Activated CD4-positive, alpha-beta T cell treated with anti-CD3 and anti-CD28 coated beads for 1 hour (primary cell): ENCODE measurements at places on chromosomes 4 and X.

GRCh38 chrX:152637649-152638442, at the start of gene GABRQ:
GABRQ (plus strand) TSS chrX:152637895; CDS start chrX:152638203, 308 bp downstream.
- DNase-seq: no peak

- no peak for DNase-seq
Observed at GRCh38 chrX:15515931-15516330, 15.3 kb downstream of the BMX start.

DNA sequence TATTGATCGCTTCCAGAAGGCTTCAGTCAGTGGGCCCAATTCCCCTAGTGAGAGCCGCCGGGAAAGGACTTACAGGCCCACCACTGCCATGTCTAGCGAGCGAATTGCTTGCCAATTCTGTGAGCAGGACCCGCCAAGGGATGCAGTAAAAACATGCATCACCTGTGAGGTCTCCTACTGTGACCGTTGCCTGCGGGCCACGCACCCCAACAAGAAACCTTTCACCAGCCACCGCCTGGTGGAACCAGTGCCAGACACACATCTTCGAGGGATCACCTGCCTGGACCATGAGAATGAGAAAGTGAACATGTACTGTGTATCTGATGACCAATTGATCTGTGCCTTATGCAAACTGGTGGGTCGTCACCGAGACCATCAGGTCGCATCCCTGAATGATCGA, 15.3 kb downstream of the MID2 start:
- DNase-seq: no peak

GRCh38 chr4:128292349-128292748, 4.7 kb upstream of the PGRMC2 start:
- DNase-seq: no peak

GRCh38 chr4:43587758-43588157, 695.2 kb downstream of the GRXCR1 start:
- no peak for DNase-seq

- no peak for DNase-seq
Observed at GRCh38 chr4:46967631-46968030, 25.8 kb downstream of the GABRA4 start.

DNA sequence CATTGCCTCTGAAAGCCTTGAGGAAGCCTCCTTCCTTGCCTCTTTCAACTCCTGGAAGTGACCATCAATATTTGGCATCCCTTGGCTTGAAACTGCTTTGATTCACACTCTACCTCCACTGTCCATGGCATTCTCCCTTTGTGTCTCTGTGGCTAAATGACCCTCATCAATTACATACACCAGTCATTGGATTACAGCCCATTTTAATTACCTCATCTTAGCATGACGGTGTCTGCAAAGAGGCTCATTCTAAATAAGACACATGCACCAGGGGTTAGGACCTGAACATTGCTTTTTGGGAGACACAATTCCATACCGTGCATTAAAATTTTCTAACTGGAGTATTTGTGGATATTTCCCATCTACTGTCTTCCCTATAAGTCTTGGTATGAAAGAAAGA, 60.7 kb upstream of the FAM9A start:
- DNase-seq: no peak

DNA sequence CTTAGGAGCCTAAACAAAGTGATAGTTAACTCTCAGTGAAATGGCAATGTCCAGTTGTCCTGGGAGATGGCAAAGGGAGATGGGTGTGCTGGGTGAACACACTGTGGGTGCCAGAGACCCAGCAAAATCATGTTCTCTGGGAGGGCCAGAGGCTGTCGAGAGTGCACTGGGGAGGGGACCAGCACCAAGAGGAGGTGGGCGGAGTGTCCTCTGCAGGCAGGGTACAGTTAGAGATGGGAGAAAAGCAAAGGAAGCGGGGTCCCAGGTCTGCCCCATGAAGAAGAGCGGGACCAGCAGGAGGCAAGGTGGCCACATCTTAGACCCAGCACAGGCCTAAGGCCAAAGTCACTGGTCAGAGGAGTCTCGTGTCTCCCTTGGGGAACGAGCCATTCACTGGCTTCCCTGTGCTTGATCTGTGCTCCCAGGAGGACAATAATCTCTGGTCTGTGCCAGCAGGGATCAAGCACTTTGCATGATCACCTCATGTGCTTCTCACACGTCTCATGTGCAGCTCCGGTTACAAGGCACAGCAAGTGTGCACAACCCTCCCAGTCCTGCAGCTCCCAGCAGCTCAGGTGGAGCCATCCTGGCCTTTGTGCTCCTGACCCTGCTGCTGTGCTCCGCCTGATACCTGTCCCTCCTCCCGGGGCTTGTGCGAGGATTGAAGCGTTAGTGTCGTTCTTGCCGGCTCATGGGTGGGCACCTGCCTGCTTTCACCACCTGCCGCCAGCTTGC, 100.9 kb downstream of the FAM53A start:
- no peak for DNase-seq

DNA sequence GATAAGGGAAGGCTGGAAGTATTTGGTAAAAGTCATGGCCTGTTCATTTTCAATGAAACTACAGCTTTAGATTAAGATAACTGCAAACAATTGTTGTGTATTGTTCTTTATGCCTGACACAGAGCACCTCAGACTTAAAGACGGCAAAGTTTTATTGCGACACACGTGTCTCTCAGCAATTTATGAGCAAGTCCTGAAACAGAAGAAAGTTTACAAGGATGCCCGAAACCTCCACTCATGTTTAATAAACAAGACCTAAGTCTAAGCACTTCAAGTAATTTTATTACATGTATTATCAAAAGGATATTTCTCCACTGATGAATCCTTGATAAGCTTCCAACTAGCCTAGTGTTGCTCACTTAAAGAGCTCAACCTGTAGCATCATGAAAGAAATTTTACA, 51.0 kb downstream of the DHX15 start:
- no peak for DNase-seq

DNA sequence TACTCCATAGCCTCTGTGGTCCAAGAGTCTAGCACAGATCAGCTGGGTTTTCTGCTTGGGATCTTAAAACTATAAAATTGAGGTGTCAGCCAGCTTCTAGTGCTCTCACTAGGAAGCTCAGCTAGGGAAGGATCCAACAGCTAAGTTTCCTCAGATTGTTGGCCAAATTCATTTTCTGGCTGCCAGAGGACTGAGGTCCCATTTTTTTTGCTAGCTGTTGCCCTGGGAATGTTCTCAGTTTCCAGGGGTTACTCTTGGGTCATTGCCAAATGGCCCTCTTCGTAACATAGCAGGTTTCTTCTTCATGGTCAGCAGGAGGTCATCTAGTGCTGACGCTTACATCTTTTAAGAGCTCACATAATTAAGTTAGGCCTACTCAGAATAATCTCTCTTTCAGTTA, 2178.2 kb downstream of the ARAP2 start:
- no peak for DNase-seq

GRCh38 chr4:138669479-138670315, 345.9 kb upstream of the NOCT start:
- DNase-seq: no peak

DNA sequence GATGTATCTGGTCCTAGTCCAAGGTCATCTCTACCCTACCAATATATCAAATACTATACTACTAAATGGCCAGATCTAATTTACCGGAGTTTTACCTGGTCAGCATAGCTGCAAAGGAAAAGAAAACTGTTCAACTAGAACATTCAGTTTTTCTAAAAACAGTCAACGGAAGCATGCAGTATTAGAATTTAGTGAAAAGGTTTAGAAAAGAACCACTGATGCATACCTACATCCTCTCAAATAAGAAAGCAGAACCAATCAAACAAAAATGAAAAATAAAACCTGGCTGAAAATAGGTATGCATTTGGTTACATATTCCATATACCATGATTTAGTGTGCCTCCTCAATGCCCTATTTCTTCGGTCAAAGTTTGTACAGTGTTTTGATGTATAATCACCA, 140.0 kb downstream of the CHM start:
- DNase-seq: no peak

DNA sequence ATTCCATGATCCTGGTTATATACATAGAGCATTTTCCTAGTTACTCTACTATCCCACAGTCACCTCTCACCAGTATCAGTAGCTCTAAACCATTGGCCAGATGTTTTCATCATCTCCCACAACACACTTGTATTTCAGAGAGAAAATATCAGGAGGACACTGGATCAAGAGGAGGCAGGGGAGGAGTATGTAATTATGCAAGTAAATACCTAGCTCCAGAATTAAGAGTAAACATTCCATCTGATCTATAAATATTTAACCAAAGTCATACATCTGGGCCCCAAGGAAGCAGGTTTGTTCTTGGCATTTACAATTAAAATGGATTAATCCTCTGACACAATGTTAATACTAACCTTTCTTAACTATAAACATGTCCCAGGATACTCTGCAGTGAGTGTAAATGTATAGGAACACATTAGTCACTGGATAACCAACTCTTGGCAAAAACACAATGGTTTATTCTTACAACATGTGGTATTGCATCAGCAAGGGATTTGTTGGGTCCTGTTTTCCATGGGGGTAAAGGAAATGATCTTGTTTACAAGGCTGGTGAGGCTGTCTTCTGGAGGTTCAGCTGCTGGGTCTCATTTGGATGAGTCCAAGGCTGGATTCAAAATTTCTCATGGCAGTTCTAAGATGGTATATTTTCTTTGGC, 170.1 kb downstream of the ATG4A start:
- DNase-seq: no peak

DNA sequence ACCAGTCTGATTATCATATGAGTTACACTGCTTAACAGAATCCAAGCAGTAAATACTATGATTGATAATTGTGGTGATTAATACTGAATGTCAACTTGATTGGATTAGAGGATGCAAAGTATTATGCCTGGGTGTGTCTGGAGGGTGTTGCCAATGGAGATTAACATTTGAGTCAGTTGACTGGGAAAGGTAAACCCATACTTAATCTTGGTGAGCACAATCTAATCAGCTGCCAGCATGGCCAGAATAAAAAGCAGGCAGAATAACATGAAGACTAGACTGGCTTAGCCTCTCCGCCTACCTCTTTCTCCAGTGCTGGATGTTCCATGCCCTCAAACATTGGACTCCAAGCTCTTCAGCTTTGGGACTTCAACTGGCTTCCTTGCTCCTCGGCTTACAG, 961.3 kb downstream of the ADGRL3 start:
- DNase-seq: no peak
